ENCODE measurements at places on chromosomes 3 and 15.

DNA sequence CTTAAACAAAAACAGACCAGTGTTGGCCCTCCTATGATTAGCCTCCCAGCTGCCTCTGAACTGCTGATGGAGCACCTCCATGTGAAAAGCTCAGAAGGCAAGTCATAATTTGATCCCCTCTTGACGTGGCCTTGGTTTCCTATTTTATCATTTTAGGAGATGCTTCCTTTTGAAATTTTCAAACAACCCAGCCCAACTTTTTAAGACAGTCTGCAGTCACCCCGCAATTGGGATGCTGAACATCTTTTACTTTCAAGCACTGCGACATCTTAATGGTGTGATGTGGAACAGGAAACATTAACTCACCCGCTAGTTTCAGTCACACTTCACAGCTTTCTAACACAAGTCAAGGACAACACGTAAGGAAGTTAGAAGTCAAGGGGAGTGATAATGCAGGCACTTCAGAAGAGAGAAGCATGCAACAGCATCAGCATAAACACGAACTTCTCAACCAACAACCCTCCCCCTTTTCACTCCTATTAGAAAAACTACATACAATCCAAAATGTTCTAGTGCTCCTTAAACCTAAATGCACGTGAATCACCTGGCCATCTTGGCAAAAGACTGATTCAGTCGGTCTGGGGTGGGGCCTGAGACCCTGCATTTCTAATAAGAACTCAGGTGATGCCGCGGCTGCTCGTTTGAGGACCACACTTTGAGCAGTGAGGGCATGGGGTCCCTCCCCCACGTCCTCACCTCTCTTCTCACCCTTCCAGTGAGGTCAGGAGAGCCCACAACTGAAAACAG, 161.5 kb downstream of the FOXP1 start:
- DNase-seq = no peak

- DNase-seq = no peak
Measured at GRCh38 chr3:39752019-39752637, 57.3 kb upstream of the MYRIP start.

DNA sequence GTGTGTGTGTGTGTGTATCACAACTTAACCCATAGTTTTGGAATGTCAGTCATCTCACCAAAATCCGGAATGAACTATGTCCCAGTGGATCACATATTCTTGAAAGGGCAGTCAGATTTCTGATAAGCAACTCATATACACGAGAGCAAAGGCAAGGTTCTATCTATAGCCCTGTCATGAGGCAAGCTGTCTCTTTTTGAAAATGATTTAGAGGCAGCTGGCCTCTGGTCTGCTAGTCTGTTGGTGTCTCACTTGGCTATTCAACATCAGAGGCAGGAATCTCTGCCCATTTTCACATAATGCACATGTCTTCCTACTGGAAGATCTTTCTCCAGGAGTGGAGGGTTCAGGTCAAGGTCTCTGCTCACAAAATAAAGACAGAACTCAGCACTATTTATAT, 79.8 kb downstream of the CNTN6 start:
- no peak for DNase-seq

GRCh38 chr3:109081746-109082510, 36.0 kb downstream of the MORC1 start:
- DNase-seq = peak; percentile 29

GRCh38 chr3:196793246-196793645, 53.6 kb downstream of the PAK2 start:
- no peak for DNase-seq

DNA sequence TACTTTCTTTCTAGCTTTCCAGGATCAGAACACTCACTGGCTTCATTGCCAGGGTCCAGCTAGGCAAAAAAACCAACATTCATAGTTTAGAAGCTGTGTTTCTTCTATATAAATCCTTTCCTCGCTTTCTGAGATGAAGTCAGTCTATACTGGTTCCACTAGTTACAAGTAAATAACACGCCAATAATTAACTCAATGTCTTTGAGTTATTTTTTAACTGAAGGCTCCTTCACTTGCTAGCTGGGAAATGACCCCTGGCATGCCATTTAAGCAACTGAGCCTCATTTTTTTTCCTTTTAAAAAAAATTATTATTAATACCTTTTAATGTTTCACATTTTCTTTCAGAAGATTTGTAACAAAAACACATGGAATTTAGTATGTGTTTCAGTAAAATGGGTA, 2.1 kb upstream of the CCDC174 start:
- no peak for DNase-seq

- no peak for DNase-seq
Measured at GRCh38 chr3:16369885-16370284, 104.9 kb downstream of the OXNAD1 start.

- peak; percentile 18 for DNase-seq
Measured at GRCh38 chr3:127411083-127411727, 123.4 kb upstream of the PRR20G start.

- no peak for DNase-seq
Measured at GRCh38 chr3:100562224-100562857, 47.1 kb upstream of the ADGRG7 start.
